ENCODE measurements at places on chromosomes 13 and 19. TPM values are rescaled to one million over a fixed set of nuclear protein-coding genes. Genes with fewer than 3 reads are reported as not detected.

- H3K36me3 ChIP-seq = no peaks in the 10 kb centered on the region
- H3K4me1 ChIP-seq = no peaks in the 10 kb centered on the region
- no peaks in the 10 kb centered on the region for H3K27me3 ChIP-seq
- H3K4me3 ChIP-seq = no peak overlapping the region
Observed at GRCh38 chr13:37074703-37075102, 15.2 kb upstream of the SUPT20H start.

DNA sequence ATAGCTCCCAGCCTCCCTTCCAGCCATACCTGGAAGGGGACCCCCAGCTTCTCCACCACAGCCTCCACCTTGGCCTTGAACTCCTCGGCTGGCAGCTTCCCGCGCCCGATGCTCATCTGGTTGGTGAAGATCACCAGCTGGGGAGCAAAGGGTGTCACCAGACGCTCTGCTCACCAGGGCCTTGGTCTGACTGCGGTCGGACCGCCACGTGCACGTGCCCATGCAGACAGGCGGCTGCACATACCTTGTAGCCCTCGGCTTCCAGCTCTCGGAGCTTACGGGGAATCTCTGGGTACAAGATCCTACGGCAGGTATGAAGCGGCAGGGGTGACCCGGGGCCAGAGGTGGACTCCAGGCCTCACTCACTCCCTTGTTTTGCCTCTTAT, 3.4 kb downstream of the PNKP start:
- H3K27me3 ChIP-seq = no peaks in the 10 kb centered on the region
- H3K36me3 ChIP-seq = peaks cover 44% of the 10 kb centered on the region
- H3K4me1 ChIP-seq = peaks cover 37% of the 10 kb centered on the region
- no peak for DNase-seq
- no peak overlapping the region for H3K27ac ChIP-seq
- H3K4me3 ChIP-seq = no peak overlapping the region

DNA sequence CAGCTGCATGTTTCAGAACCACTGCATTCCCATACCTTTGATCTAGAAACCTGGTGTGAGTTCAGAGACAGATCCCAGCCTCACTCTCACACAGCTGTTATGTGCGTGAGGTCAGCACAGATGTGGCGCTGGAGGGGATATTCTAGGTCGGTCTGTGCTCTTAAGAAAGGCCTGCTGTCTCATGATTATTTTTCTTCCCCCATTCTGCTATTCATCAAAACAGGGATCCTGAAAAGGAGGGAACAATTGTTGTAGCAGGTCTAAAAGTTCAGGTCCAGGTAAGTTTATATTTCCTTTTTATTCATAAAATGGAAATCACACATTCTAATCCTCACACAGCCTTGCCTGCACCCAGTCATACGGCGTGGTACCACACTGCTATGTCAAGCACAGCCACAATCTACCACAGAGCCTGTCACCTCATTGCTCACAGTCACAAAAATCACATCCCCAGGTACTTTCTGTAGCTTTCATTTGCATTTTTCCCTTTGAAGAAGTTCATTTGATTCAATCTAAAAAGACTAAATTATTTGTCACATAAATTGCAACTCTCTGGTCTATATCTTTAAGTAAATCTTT, 867 bp downstream of the ZNF546 start:
- H3K27ac ChIP-seq = peak overlapping the region; percentile 65
- H3K4me3 ChIP-seq = peak overlapping the region; percentile 74
- peaks cover 20% of the 10 kb centered on the region for H3K4me1 ChIP-seq
- DNase-seq = no peak

The KLF2 gene
- 331 TPM for polyA plus RNA-seq
